ENCODE measurements at places on chromosomes 6 and 20.

GRCh38 chr6:63441266-63441956 is 121.6 kb upstream of the LGSN start:
- H3K27ac ChIP-seq: no peak overlapping the region
- H3K4me1 ChIP-seq: no peaks in the 10 kb centered on the region
- H3K36me3 ChIP-seq: no peaks in the 10 kb centered on the region
- H3K27me3 ChIP-seq: no peaks in the 10 kb centered on the region

GRCh38 chr20:53707371-53708055 is 113.9 kb upstream of the ZNF217 start:
- peak overlapping the region; percentile 58 for H3K27ac ChIP-seq
- H3K4me3 ChIP-seq: peak overlapping the region; percentile 2
- peaks cover 22% of the 10 kb centered on the region for H3K4me1 ChIP-seq
- no peaks in the 10 kb centered on the region for H3K36me3 ChIP-seq
- no peak for DNase-seq
- no peaks in the 10 kb centered on the region for H3K27me3 ChIP-seq

DNA sequence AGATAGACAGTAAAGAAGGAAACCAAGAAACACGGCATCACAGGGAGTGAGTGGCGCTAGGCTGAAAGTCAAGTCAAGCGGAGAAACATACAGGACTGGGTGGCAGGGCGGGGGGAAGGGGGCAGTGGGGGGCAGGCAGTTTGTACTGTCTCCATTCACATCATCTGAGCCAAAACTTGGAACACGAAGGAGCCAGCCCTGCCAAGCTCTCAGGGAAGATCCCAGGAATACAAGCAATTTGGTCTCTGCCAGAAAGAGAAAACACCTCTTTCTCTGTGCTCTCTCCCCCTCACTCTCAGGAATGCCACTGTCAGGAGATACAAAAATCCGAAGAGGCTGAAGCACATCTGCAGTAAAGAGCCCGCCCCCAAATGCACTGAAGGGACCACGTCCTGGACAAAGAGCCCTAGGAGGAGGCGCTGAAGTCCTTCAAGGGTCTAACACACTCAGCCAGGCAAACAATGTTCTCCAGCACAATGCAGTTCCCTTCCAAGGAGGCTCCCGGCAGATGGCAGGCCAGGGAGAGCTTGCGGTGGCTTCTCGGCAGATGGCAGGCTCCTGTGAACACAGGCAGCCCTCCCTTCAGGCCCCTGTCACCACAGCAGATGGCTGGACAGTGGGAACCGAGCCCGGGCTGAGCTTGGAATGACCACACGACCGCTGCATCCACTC is 90.0 kb downstream of the ATP9A start:
- no peaks in the 10 kb centered on the region for H3K27me3 ChIP-seq
- no peak overlapping the region for H3K4me3 ChIP-seq
- no peaks in the 10 kb centered on the region for H3K4me1 ChIP-seq
- H3K36me3 ChIP-seq: no peaks in the 10 kb centered on the region
- H3K27ac ChIP-seq: no peak overlapping the region

DNA sequence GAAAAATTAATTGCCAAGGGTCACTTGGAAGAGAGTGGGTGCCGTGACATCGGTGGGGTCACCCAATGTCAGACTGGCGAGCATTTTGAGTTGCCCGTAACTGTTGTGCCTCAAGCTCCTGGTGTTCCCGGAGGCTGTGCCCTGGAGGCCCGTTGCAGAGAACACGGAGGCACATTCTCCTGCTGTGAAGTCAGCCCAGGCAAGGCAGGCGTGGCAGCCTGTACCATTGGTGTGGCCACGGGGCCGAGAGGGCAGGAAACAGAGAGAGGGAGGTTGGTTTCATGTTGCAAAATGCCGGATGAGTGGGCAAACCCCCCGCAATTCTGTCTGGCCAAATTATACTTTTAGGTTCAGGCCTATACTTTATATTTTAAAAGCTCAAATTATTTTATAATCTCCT is 81.2 kb downstream of the THBS2 start:
- DNase-seq: no peak
- no peak overlapping the region for H3K27ac ChIP-seq
- no peaks in the 10 kb centered on the region for H3K27me3 ChIP-seq
- H3K4me1 ChIP-seq: no peaks in the 10 kb centered on the region
- H3K36me3 ChIP-seq: no peaks in the 10 kb centered on the region

DNA sequence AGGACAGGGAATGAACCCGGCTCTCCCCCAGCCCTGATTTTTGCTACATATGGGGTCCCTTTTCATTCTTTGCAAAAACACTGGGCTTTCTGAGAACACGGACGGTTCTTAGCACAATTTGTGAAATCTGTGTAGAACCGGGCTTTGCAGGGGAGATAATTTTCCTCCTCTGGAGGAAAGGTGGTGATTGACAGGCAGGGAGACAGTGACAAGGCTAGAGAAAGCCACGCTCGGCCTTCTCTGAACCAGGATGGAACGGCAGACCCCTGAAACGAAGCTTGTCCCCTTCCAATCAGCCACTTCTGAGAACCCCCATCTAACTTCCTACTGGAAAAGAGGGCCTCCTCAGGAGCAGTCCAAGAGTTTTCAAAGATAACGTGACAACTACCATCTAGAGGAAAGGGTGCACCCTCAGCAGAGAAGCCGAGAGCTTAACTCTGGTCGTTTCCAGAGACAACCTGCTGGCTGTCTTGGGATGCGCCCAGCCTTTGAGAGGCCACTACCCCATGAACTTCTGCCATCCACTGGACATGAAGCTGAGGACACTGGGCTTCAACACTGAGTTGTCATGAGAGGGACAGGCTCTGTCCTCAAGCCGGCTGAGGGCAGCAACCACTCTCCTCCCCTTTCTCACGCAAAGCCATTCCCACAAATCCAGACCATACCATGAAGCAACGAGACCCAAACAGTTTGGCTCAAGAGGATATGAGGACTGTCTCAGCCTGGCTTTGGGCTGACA is 28.8 kb upstream of the ZBP1 start:
- no peaks in the 10 kb centered on the region for H3K36me3 ChIP-seq
- H3K4me3 ChIP-seq: no peak overlapping the region
- no peak overlapping the region for H3K27ac ChIP-seq
- H3K27me3 ChIP-seq: no peaks in the 10 kb centered on the region

DNA sequence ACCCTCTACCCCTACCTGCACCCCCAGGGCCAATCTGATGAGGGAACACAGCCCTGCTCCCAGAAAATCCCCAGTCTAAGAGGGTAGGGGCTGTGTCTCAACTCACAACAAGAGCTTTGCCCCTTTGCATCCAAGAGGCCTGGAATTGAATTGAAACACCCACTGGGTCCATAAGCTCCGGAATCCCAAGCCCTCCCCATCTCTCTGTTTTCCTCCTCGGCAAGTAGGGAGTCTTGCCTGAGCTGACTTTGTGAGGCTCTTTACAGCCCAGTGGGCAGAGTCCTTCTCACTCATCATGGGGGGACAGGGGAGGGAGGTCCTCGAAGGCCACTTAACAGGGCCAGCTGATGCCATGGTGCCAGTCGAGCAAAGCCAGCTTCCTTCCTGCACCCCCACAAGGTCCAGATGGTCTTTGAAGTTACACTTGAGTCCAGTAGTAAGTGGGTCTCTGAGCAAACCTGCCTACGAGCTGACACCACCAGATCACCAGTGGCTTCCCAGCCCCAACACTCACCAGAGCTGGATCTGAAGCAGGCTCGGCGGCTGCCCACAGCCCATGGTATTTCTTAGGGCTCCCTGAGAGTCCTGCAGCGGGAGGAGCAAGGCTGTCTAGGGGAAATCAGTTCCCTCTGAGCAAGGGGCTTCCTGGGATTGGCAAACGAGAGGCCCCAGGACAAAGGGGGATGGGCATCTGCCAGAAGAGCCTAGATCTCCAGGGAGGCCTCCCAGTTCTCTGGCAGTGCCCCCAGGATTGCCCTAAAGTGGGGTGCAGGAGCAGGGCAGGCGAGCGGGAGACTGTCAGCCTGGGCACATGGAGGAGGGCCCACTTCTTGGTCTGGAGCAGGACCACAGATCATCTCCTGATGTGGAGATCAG is 144.5 kb downstream of the VEGFA start:
- DNase-seq: no peak
- no peaks in the 10 kb centered on the region for H3K4me1 ChIP-seq
- no peak overlapping the region for H3K4me3 ChIP-seq
- H3K27ac ChIP-seq: no peak overlapping the region
- no peaks in the 10 kb centered on the region for H3K36me3 ChIP-seq

GRCh38 chr6:148800536-148800935 is 53.7 kb downstream of the UST start:
- H3K27ac ChIP-seq: no peak overlapping the region
- no peaks in the 10 kb centered on the region for H3K36me3 ChIP-seq
- H3K27me3 ChIP-seq: no peaks in the 10 kb centered on the region
- no peaks in the 10 kb centered on the region for H3K4me1 ChIP-seq
- no peak for DNase-seq

DNA sequence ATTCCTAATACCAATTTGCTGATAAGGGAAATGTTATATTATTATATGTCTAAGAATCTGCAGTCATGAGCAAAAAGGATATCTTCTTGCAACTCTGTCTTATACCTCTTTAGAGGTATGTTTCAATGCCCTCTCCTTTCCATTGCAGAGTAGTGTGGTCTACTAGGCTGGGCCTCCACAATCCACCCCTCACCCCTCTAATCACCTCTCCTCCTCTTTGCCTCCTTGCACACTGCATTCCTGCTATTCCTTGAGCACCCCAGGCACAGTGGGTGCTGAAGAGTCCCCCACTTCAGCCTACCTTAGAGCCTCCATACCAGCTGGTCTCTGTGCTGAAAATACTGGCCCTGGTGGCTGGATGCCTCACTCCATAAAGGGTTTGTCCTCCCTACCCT is 26.9 kb downstream of the ARMC2 start:
- H3K4me1 ChIP-seq: peaks cover 41% of the 10 kb centered on the region
- H3K36me3 ChIP-seq: no peaks in the 10 kb centered on the region
- H3K27me3 ChIP-seq: no peaks in the 10 kb centered on the region

DNA sequence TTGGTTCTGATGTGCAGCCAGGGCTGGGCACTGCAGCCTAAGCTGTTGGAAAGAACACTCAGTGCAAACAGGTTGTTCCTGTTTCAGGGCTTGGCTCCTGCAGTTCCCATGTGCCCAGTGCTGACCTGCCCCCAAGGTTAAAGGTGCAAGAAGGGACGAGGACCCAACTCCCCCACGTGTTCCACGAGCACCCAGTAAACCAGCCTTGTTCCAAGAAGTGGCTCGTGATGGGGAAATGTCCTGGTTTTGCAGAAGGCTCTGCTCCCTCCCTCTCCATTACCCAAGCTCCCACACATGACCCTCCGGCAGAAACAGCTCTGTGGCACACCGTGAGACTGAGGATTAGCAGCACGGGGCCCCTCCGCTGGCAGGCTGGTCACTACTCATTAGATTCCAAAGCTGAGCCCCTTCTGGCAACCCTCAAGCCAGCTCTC is 9.4 kb downstream of the ACSS1 start:
- no peak overlapping the region for H3K27ac ChIP-seq
- no peak overlapping the region for H3K4me3 ChIP-seq
- DNase-seq: no peak
- H3K36me3 ChIP-seq: peaks cover 3% of the 10 kb centered on the region

DNA sequence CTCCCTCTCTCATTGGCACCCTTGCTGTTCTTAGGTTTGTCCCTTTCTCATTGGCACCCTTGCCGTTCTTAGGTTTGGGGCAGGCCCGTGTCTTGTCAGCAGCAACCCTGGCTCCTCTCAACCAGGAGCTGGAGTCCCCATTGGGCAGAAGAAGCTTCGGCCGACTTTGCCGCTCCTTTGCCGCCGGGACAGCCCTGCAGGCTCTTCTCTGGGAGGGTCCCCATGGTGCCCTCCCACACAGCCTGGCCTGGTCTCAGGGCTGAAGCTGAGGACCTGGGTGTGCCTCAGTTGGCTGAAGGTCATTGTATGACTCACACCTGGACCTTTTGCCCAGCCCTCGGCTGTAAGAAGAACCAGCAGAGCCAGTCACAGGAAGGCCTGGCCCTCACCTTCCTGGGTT is 59.6 kb downstream of the PPP1R14C start:
- no peak overlapping the region for H3K27ac ChIP-seq
- DNase-seq: no peak
- H3K4me1 ChIP-seq: no peaks in the 10 kb centered on the region
- H3K36me3 ChIP-seq: no peaks in the 10 kb centered on the region
- H3K4me3 ChIP-seq: no peak overlapping the region

DNA sequence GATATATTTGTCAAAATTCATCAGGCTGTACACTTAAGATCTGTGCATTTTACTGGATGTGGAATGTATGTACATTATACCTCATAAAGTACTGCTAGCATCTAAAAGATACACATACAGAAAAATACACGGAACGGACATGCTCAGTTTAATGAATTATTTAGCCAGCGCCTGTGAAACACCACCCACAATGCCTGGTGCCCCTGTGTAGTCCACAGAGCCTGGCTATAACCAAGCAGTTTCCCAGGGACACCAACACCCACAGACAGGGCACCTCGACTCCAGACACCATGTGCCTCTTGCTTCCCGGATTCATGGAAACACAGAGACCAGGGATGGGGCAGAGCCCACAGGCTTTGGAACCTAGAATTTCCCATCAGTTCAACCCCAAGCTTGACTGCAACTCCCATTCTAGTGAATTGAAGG is 17.4 kb upstream of the ARMC12 start:
- peak overlapping the region; percentile 67 for H3K27ac ChIP-seq
- peak overlapping the region; percentile 11 for H3K4me3 ChIP-seq
- H3K27me3 ChIP-seq: no peaks in the 10 kb centered on the region

DNA sequence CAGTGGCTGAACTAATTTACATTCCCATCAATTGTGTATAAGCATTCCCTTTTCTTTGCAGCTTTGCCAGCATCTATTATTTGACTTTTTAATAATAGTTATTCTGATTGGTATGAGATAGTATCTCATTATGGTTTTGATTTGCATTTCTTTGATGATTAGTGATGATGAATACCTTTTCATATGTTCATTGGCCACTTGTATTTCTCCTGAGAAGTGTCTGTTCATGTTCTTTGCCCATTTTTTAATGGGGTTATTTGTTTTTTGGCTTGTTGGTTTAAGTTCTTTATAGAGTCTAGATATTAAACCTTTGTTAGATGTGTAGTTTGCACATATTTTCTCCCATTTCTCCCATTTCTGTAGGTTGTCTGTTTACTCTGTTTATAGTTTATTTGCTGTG is 16.6 kb downstream of the CENPW start:
- DNase-seq: no peak
- H3K4me1 ChIP-seq: no peaks in the 10 kb centered on the region
- no peak overlapping the region for H3K27ac ChIP-seq
- H3K4me3 ChIP-seq: no peak overlapping the region

DNA sequence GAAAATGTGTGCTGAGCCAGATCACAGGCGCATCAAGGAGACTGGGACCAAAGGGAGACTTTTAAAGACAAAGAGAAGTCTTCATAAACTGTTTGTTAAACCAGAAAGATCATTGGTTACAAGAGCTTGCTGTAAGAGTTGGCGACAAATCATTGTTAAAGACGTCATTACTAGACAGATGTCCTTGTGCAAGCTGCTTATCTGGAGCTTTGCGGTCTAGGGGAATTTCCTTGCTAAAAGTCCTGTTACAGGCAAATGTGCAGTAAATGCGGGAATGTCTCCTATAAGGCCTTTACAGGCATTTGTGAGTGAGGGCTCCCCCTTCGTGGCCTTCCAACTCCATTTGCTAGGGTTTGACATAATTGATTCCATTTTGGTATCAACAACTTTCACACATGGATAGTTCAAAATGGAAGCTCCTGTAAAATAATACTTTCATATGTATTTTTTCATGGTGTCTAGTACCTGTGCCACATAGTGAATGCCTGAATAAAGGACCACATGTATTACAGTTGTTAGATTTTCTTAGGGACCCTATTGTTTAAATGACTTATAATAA is 362.4 kb downstream of the UTRN start:
- H3K27me3 ChIP-seq: no peaks in the 10 kb centered on the region
- H3K36me3 ChIP-seq: no peaks in the 10 kb centered on the region
- no peaks in the 10 kb centered on the region for H3K4me1 ChIP-seq
- no peak for DNase-seq
- no peak overlapping the region for H3K27ac ChIP-seq
- no peak overlapping the region for H3K4me3 ChIP-seq

GRCh38 chr6:134984821-134985220 is 34.9 kb upstream of the ALDH8A1 start:
- H3K4me3 ChIP-seq: no peak overlapping the region
- no peak for DNase-seq
- H3K27ac ChIP-seq: no peak overlapping the region
- peaks cover 7% of the 10 kb centered on the region for H3K36me3 ChIP-seq
- H3K27me3 ChIP-seq: no peaks in the 10 kb centered on the region
